Mesenchymal stem cell (in vitro differentiated cells and primary cell): ENCODE measurements at places on chromosomes 2 and 18.

- H3K36me3 ChIP-seq: no peaks in the 10 kb centered on the region
- H3K4me3 ChIP-seq: no peak overlapping the region
- H3K4me1 ChIP-seq: peaks cover 2% of the 10 kb centered on the region
- H3K27me3 ChIP-seq: no peaks in the 10 kb centered on the region
These were observed 17.3 kb downstream of the EN1 start for GRCh38 chr2:118830118-118830517.

DNA sequence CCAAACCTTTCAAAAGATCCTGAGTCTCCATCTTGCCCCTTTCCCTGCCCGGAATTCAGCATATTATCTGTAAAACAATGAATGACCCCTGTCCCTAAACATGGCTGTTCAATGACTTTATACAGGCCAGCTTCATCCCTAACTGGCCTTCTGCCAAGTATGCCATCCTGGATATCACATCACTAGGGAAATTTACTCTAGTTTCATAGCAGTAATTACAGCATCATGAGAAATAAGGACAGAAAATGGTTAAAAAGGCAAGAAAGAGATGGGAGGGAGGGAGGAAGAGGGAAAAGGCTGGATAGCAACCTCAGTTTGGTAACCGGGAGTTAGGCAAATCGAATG lies 4.4 kb downstream of the MBOAT2 start:
- no peak overlapping the region for H3K27ac ChIP-seq
- DNase-seq: no peak
- no peaks in the 10 kb centered on the region for H3K27me3 ChIP-seq
- H3K36me3 ChIP-seq: no peaks in the 10 kb centered on the region

- H3K4me1 ChIP-seq: no peaks in the 10 kb centered on the region
- no peak for DNase-seq
- H3K27me3 ChIP-seq: no peaks in the 10 kb centered on the region
- no peaks in the 10 kb centered on the region for H3K36me3 ChIP-seq
These were observed 175.4 kb downstream of the ZNF521 start for GRCh38 chr18:25176518-25177042.

- DNase-seq: no peak
- no peaks in the 10 kb centered on the region for H3K27me3 ChIP-seq
- no peak overlapping the region for H3K27ac ChIP-seq
- no peak overlapping the region for H3K4me3 ChIP-seq
- H3K4me1 ChIP-seq: peaks cover 6% of the 10 kb centered on the region
These were observed 28.4 kb downstream of the MRPL35 start for GRCh38 chr2:86227685-86228084.

DNA sequence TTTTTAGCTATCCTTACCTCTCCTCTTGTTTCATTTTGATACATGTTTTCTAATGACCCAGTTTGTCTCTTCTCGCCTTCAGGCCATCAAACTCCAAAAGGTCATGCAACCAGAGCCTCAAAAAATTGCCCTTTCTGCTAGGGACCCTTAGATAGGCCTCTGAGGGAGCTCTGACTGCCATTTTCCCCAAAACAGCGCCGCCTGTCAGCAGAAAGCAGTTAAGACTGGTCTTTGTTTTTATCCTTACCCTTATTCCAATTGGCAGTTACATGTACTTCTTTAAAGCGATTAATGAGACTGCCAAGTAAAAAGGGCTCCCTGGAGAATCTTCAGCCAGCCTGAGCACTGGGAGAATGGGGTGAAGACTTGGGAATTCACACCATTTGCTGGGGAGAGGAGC lies 55.1 kb upstream of the RIT2 start:
- H3K4me1 ChIP-seq: no peaks in the 10 kb centered on the region
- no peaks in the 10 kb centered on the region for H3K36me3 ChIP-seq
- no peak overlapping the region for H3K27ac ChIP-seq
- no peak overlapping the region for H3K4me3 ChIP-seq
- no peaks in the 10 kb centered on the region for H3K27me3 ChIP-seq

- no peaks in the 10 kb centered on the region for H3K36me3 ChIP-seq
- H3K27ac ChIP-seq: no peak overlapping the region
- H3K4me1 ChIP-seq: no peaks in the 10 kb centered on the region
- H3K4me3 ChIP-seq: no peak overlapping the region
These were observed 112.4 kb upstream of the UPP2 start for GRCh38 chr2:157989227-157989626.
